Smooth muscle cell of trachea (primary cell): ENCODE measurements at places on chromosomes 6 and 20. TPM values are rescaled to one million over a fixed set of nuclear protein-coding genes. Genes with fewer than 3 reads are reported as not detected.

The PAK5 gene
- total RNA-seq: under 0.01 TPM in 1 of 2 replicates, not detected in the other

The GUCA1A gene
- total RNA-seq: 0.15 and 0.33 TPM in 2 replicates

The TTK gene
- 2.0 and 38.5 TPM in 2 replicates for total RNA-seq

The NNAT gene
- 1.5 TPM in 2 replicates for total RNA-seq

The EYS gene
- 0.29 and 0.50 TPM in 2 replicates for total RNA-seq

The SIM1 gene
- total RNA-seq: not detected in 2 replicates

The LPA gene
- not detected in 2 replicates for total RNA-seq

The SLC13A3 gene
- 2.9 and 6.0 TPM in 2 replicates for total RNA-seq

The MEP1A gene
- not detected in 2 replicates for total RNA-seq

The EMILIN3 gene
- total RNA-seq: under 0.01 and 0.29 TPM in 2 replicates

The RIMS1 gene
- total RNA-seq: under 0.01 and 0.33 TPM in 2 replicates

The FAM50B gene
- total RNA-seq: 9.2 and 11.9 TPM in 2 replicates

The TREM2 gene
- total RNA-seq: 0.33 and 0.44 TPM in 2 replicates

The SIRPD gene
- not detected in 2 replicates for total RNA-seq

The POPDC3 gene
- total RNA-seq: 14.3 and 22.5 TPM in 2 replicates
